CD4-positive, alpha-beta T cell treated with Interferon alpha-2 for 1 hour (primary cell): ENCODE measurements at places on chromosomes 5 and 9.

DNA sequence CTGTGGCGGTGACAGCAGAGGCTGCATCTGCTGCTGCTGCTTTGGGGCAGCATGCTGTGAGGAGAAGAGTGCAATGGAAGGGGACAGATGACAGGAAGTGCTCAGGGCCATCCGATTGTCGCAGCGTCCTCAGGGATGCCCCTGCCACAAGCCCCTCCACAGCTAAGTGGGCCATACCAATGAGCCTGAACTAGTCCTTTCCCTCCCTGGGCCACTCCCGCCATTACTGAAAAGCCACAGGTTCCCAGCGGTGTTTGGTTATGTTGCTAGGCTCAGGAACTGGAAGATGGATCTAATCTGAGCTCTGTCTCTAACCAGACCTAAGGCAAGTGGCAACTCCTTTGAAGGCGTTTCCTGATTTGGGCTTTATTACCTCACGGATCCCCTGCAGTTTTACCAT, 109.2 kb downstream of the GAPVD1 start:
- DNase-seq = no peak

DNA sequence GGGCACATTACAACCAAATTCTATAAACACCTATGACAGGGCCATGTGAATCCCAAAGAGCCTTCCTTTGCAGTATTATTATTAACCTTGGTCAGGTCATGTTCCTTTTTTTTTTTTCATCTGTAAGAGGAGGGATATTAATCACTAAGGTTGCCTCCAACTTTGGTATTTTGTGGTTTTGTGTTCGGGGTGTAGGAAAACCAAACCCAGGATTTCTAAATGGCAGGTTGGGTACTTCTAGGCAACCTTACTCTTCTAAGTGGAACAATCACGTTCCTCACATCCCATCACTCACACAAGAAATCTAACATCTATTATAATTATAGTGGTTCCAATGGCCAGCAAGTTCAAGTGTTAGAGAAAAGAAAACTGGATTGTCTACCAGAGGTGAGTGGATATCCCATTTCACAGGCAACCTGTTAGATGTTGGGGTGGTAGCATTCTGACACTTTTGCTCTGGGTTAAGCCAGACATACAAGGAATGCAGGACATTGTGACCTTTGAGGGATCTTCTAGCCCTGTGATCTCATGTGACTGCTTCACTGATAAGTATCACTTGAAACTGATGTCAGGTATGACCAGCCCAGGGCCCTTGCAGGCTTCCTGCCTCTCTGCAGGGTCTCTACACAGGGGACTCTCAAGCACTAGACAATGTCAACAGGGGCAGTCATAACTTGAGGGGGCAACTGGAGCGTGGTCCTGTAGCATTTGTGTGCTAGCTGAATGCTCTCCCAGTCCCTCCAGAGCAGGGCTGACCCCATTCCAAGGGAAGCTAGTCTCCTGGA, 126.2 kb upstream of the VLDLR start:
- no peak for DNase-seq

- no peak for DNase-seq
These were observed 481.8 kb upstream of the ARRDC3 start for GRCh38 chr5:91864962-91865361.

- no peak for DNase-seq
These were observed 408.1 kb downstream of the MAT2B start for GRCh38 chr5:163913548-163913947.

GRCh38 chr9:36101916-36102741, 34.4 kb upstream of the GLIPR2 start:
- no peak for DNase-seq

- DNase-seq = no peak
These were observed 107.3 kb upstream of the SPIN1 start for GRCh38 chr9:88280816-88281382.

DNA sequence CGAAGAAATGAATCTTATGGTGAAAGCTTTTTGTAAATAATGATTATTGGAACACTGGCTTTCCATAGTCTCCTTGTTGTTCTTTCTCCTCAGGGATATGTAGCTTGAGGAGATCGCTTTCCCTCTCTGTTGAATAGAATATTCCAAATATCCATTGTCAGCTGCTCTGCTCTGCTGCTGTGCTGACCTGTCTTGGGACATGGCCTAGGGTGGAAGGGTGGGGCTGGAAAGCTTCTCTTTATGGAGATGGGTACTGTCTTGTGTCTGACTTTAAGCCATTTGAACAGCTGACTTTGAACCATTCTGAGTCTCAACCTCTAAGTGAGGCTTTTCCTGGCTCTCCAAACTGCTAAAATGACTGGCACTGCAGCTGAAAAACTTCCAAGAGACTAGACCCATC, 135.8 kb downstream of the PLCXD3 start:
- no peak for DNase-seq

GRCh38 chr5:139481580-139482049, 943 bp downstream of the STING1 start:
- DNase-seq = peak; percentile 42

GRCh38 chr5:10564838-10565784, 1.2 kb downstream of the ANKRD33B start:
- no peak for DNase-seq

DNA sequence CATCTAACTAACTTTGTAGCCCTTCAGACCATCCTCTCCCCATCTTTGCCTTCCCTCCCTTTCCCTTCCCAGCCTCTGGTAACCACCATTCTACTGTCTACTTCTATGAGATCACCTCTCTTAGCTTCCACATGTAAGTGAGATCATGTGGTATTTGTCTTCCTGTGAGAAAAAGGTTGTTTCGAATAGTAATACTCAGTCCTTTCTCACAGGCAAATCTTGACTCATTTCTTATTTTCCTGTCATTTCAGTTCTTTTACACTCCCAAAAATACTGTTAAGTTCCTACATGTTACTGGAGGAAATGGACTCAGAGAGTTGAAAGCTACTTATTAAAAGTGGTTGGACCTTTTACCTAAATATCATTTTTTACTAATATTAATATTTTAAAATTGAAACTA, 82.1 kb downstream of the SLF1 start:
- peak; percentile 7 for DNase-seq

- peak; percentile 53 for DNase-seq
These were observed 143.0 kb upstream of the ADRA1B start for GRCh38 chr5:159773062-159773924.

DNA sequence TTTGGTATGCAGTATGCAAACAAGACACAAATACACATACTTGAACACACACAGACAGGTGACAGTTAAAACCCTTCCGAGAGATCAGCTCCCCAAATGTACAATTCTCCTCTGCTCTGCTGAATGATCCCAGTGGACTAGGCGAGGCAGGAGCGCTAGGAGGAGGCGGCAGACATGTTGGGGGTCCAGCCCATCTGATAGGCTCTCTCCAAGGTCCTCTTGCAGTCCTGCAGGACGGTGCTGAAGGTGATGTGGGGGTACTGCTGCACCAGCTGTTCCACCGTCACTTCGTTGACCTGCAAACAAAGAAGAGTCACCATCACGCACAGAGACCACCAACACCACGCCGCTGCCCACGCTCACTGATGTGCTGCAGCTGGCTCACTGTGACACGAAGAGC, 190.8 kb upstream of the EFNA5 start:
- DNase-seq = no peak

DNA sequence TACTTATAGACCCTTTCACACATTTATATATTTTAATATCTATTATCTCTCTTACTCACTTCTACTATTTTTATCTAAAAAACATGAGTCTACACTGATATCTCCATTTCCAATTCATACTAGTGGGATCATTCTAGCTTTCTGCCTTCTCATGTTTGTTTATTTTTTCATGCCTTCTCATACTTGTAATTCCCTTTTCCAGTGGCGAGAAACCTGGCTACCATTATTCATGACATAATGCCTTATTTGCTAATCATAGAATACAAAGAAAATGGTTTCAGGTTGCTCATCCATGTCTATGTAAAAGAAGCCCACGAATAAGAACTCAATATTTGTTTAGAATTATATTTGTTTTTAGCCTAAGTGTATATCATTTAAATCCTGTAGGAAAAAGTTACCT, 232.7 kb upstream of the ACTBL2 start:
- no peak for DNase-seq

- DNase-seq = no peak
These were observed 1048.4 kb downstream of the MAT2B start for GRCh38 chr5:164553851-164554250.

- DNase-seq = no peak
These were observed 17.9 kb upstream of the ZNF474 start for GRCh38 chr5:122111460-122111859.

DNA sequence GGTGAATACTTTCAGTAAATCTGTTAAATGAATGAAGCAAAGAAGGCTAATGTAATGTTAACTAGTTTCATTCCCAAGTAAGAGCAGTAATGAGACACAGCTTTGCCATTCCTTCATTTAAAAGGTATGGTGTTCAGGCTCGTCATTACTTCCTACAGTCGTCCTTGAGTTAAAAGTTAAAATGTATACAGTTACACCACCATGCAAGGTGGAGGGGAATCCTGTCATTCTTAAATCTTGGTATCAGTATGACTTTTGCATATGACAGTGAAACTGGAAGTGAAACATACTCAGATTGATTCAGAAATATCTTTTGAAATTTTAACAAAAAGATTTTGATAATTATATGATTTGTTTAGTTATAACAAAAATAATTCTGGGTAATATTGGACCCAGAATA, 25.9 kb downstream of the MTRR start:
- DNase-seq = no peak

GRCh38 chr9:92641092-92641809, 28.7 kb downstream of the IPPK start:
- no peak for DNase-seq

- DNase-seq = no peak
These were observed 8.5 kb downstream of the C5orf52 start for GRCh38 chr5:157679801-157680200.

DNA sequence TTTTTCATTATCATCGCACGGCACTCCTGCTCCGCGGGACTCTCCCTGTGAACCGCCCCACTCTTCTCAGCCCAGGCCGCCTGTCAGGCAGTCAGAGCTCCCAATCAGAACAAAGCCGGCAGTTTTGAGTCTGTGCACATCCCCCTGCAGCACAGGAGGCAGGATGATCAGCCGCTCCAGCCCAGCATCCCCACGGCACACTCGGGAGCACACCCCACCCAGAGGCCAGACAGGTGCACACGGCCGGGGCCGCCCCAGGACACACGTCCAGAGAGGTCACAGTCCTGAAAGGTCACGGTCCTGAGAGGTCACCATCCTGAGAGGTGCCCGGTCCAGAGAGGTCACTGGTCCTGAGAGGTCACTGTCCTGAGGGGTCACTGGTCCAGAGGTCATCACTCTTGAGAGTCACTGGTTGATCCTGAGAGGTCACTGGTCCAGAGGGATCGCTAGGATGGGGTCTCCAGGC, 8.4 kb downstream of the TPPP start:
- DNase-seq = no peak

DNA sequence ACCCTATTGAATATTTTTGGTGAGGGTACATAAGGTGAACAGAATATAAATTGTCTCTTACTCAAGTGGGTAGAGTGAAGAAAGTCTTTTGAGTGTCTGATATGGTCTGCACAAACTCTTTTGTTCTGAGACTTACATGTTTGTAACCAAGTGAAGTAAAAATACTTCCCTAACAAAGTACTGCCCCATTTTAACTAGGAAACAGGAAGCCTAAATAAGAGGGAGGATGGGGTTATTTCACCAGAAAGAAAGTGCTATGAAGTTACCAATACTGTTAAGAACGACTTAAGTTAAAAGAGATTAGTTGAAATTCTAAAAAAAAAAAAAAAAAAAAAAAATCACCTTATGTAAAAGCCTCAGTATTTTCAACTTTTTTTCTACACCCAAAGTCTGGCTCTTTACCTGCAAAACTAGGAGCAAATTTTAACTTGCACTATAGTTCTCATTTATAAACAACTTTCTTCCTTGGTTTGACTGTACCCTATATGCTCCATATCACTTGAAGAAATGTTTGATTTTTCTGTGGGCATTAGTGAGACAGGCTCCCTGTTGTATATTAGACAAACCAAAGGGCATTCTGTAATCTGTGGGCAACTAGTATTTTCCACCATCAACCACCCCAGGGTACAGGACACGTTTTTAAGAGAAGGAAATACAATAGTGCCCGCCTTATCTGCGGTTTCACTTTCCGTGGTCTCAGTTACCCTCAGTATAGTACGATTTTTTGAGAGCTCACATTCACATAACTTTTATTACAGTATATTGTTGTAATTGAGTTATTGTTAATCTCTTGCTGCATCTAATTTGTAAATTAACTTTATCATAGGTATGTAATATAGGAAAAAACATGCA, 127.7 kb downstream of the NR3C1 start:
- DNase-seq = no peak

DNA sequence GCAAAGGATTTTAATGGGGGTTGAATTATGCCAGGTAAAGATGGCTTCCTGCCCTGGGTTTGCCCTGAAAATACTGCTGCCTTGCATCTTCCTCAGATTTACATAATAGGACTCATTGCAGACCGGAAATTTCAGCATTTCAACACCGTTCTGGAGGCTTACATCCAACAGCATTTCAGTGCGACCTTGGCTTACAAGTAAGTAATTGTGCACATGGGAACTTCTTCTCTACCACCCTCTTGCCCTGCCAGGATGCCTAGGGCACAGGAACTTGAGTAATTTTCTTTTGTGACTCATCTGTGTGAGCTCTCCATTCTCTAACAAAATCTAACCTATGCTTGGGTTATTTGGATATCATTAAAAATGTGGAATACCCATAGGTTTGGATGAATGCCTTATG, 80.2 kb downstream of the DOCK2 start:
- peak; percentile 37 for DNase-seq

DNA sequence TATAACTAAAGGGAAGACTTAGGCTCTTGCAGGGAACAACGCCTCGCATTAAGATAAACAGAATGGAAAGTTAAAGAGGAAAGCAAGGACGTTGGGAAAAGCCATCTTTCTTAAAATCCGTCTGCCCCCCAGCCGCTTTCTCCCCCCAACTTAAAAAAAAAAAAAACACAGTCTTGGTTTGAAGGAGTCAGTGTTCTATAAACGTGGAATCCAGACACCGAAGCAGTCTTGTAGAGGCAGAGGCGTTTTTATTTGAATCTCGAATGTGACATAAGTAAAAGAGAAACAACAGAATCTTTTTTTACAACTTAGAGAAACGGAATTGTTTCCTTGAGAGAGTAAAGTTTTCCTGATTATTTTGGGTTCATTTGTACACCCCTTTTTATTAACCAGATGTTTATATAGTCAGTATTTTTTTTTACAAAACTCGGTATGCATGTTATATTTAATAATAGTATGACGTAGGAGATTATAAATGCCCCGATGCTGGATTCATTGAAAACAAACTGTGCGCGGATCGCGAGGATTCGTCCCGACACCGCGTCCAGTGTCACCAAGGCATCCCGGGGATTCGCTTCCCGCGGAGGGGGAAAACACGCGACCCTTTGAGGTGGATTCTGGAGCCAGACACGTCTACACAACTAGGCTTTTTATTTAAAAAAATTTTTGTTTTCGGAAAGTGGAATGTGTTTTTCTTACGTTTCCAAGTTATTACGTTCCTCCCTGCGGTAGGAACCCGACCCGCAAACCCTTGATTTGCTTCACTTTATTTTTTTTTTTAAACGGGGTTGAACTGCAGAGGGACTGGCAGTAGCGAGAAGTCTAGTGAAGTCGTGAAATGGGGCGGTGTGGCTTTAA, 6.7 kb downstream of the PTCH1 start:
- DNase-seq = no peak

- no peak for DNase-seq
These were observed 121.8 kb upstream of the CNTLN start for GRCh38 chr9:17013010-17013409.
